ENCODE measurements at places on chromosomes 11 and 22.

DNA sequence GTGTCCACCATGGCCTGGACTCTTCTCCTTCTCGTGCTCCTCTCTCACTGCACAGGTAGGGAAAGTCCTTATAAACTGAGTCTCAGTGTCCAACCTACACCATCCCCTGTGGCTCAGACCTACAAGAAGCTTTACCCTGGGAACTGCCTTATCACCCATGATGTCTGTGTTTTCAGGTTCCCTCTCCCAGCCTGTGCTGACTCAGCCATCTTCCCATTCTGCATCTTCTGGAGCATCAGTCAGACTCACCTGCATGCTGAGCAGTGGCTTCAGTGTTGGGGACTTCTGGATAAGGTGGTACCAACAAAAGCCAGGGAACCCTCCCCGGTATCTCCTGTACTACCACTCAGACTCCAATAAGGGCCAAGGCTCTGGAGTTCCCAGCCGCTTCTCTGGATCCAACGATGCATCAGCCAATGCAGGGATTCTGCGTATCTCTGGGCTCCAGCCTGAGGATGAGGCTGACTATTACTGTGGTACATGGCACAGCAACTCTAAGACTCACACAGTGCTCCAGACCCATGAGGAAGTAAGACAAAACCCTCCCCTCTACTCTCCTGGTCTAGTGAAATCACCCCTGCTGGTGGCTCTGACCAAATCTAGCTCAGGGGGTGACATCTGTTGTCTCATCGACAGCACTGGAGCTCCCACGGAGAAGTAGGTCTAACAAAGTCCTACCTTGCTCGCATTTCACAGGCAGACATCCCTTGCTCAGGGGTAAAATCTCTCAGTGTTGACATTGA is 74.3 kb downstream of the VPREB1 start:
- DNase-seq = no peak

- DNase-seq = peak; percentile 18
Observed at GRCh38 chr22:41256254-41257253, 15.8 kb upstream of the CHADL start.

- DNase-seq = no peak
Observed at GRCh38 chr11:8252388-8252787, 11.3 kb downstream of the LMO1 start.

DNA sequence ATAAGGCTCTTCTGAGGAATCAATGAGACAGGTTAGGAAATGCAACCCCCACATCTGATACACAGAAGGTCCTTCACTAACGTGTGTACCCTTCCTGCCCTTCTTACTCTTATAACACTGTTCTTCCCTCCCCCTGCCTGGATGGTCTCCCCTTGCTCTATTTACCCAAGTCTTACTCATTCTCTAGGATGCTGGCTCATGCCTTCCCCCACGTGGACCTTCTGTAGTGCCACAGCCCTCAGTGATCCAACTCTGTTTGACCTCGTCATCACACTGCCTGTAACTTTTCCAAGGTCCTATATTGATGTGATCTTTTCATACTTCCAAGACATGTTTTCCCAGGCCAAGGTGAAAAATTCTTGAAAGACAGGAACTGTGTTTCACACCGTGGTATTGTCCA is 79.8 kb downstream of the C11orf58 start:
- no peak for DNase-seq

DNA sequence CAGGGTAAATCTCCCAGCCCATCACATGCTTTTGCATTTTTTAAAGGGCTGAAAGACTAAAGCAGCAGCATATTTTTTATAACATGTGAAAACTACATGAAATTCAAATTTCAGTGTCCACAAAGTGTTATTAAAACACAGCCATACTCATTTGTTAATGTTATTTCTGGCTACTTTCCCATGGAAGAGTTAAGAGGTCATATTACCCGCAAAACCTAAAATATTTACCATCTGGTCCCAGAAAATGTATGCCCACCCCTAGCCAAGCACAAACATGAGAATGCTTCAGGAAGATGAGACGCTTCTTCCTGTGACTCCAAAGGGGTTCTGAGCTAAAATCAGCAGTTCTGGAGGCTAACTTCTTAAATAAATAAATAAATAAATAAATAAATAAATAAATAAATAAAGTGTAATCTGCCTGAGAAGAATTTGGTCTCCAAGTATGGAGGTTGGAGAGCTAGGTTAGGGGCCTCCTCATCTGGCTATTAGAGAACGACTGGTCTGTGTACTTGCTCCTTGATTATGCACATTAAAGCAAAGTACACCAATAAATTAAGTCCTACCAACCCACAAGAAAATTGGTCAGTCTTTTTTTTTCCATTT is 9.7 kb downstream of the IMMP1L start:
- no peak for DNase-seq

DNA sequence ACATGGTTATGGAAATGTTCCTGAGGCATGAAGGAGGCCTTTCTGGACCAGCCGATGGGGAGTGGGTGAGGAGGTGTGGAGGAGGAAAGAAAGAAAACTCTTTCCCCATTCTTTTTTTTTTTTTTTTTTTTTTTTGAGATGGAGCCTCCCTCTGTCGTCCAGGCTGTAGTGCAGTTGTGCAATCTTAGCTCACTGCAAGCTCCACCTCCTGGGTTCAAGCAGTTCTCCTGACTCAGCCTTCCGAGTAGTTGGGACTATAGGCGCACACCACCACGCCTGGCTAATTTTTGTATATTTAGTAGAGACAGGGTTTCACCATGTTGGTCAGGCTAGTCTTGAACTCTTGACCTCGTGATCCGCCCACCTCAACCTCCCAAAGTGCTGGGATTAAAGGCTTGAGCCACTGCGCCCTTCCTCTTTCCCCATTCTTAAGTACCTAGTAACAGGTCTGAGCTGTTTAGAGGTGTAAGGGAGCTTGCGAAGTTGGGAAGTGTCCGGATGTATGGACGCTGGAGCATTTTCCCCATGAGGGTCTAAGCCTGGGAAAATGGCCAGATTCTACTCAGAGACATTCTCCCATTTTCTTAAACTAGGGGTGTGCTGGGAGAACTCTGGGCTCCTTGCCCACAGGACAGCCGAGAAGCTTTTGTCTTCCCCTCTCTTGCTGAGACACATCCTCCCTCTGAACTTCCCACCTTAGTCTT is 135.8 kb downstream of the TEAD1 start:
- DNase-seq = no peak

- DNase-seq = peak; percentile 31
Observed at GRCh38 chr11:117226388-117227385, 5.2 kb downstream of the PCSK7 start.

DNA sequence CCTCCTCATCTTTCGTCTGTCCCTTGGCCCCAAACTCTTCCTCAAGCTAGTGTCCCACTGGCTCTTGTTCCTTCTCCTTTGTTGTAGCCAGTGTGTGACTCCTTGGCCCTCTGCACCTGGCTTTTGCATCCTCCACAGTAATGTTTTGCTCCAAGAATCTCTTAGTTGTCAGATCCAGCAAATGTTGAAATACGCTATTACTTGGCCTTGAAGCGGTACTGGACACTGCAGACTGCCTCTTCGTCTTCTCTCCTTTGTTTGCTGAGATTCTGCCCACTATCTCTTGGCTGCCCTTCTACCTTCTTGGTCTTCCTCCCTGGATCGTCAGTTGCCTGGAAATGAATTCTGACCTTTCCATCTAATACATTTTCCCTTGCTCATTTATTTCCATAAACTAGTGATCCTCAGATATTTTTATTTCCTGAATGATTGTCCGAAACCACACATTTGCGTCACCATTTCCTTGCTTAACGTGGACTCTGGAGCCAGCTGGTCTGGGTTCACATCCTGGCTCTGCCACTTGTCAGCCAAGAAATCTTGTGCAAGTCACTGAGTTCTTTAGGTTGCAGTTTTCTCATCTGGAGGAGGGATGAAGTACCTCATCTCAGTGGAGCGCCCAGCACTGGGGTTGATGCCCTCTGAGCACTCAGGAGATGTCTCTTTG is 113.6 kb downstream of the LDLRAD3 start:
- DNase-seq = no peak

DNA sequence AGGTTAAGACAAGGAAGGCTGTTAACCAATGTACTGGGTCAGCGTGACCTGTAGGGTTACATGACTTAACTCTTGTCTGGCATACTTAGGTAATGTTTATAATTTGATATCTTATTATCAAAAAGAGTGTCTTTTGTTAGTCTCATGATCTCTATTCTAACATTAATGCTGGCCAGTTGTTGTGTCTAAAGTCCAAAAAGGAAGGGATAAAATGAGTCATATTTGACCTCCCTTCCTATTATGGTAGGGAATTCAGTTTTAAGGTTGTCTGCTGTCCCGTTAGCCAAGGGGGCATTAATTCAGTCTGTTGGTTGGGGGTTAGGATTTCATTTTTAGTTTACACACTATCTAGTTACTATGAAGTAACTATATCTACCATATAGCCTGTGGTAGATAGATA is 364.0 kb downstream of the GRM5 start:
- no peak for DNase-seq

DNA sequence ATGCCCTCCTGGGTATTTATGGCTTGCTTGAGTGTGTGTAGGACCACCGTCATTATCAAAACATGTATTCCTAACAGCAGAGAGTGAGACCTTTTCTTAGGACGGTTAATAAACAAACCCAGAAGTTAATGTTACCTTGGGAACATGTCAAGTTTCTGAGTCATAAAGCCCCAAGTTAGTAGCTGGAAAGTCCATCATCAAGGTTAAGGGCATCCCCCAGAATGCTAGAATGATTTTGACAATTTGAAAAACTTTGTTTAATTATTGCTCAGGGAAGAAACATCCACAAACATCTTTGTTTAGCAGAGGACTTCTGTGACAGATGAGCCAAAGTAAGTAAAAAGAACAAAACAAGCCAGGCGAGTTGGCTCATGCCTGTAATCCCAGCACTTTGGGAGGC is 20.0 kb downstream of the CAVIN3 start:
- no peak for DNase-seq

DNA sequence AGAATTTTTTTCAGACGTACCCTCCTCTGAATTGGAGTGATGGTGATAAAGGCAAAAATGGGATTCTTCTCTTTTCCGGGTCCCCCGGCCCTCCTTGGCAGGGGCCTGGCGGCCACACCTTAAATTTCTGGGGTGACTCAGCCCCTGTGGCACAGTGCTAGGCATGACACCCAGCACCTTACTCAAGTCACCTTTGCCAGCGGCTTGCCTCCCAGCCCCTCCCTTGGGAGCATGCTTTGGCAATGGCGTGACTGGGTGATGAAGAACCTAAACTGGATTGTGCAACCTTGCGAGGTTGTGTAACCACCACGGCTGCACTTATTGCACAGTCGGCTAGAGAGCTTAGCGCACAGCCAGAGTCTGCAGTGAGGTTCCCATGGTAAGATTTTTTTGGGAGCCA is 16.2 kb upstream of the LDLRAD3 start:
- peak; percentile 41 for DNase-seq

GRCh38 chr11:70084046-70084984 is 6.2 kb downstream of the ANO1 start:
- no peak for DNase-seq

DNA sequence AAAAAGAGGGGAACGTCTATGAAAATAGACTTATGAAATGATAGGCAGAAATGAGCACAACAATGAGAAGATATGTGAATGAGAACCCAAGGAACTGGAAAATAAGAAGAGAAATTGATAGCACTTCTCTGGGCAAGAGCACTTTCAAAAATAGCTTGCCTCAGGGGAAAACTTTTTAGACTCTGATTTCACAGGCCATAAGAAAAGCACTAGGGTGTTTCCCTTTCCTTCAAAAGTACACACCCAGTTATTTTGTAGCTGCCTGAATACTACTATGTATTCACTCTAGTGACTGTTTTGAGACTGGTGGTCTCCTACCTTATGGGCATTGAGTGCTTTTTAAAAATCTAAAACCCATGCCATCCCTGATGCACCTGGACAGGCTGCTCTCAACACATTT is 172.3 kb upstream of the SOX6 start:
- no peak for DNase-seq

DNA sequence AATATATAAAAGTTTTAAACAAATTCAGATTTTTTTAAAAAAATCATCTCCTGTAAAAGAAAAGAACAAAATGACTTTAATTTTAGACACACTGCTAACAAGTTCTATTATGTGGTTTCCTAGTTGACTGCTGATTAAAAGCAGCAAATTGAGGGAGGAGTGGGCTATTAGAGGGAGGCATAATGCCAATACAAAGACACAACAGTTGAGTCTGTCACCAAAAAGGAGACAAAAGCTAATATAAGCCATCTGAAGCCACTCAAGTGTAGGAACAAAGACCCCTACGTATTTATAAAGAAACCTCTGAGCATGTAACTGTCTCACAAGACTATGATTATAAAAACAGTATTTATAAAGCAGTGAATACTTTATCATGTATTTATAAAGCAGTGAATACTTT is 28.6 kb downstream of the TMEM123 start:
- no peak for DNase-seq

- no peak for DNase-seq
Observed at GRCh38 chr11:67248653-67249052, 17.6 kb upstream of the GRK2 start.

GRCh38 chr22:37325039-37325395 is 42.7 kb downstream of the CYTH4 start:
- DNase-seq = no peak

GRCh38 chr11:135002236-135002635 is 590.2 kb upstream of the B3GAT1 start:
- DNase-seq = no peak

GRCh38 chr11:85811624-85812023 is 683 bp upstream of the SYTL2 start:
- no peak for DNase-seq

DNA sequence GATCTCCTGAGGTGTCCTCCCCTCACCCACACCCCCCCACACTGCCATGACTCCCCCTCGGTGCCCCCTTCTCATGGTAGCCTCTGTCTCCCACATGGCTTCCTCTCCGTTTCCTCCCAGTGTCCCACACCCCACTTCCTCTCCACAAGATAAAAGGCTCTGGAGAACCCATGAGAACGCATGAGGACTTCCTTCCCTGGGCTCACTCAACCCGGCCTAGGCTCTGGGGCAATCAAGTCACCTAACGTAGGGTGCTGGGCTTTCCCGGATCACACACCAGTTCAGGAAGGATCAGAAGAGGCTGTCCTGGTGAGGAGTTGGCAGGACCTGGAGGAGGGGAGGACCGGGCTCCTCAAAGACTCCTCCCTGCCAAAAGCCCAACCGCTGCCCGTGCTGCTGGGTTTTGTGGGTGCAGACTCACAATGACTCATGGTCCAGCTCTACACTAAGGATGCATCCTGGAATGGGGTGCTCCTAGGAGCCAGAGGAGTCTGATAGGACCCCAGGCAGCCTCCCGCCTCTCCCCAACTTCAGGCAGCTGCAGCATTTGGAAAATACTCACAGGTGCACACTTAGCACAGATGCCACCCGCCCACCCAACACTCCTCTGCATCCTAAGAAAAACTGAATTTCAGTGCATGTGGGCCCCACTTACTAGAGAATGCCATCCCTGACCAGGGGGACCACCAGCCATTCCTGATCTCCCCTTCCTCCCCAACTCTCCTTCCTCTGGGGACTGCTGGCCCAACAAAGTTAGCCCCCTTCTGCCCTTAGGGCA is 21.0 kb downstream of the SLC22A12 start:
- no peak for DNase-seq

Data from HS-5 (cell line).